ENCODE measurements at places on chromosomes 5 and 9.

- DNase-seq: peak; percentile 32
These were observed at the start of gene HACD4 for GRCh38 chr9:21031091-21031807. TSS of gene HACD4 (minus strand) at chr9:21031640. CDS start at chr9:21031590, 50 bp downstream.

GRCh38 chr9:137750007-137750406, 127.6 kb upstream of the CACNA1B start:
- no peak for DNase-seq

- no peak for DNase-seq
These were observed 123.4 kb upstream of the IFNE start for GRCh38 chr9:21605489-21605931.

DNA sequence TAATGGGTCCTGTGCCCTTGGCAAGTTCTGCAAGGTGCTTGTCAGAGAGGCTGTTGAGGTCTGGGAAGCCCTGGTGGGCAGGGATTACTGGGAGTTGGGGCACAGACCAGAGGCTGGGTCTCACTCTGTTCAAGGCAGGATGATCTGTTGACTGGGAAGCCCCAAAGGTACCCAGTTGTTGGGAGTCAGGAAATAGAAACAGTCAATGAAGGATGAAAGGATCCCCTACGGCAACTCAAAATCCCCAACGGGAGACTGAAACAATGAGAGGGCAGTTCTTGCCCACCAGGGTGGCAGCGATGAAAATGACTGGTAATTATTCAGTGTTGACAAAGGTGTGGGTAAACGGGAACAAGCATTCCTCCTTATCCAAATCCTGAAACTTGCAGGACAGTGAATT, 31.2 kb downstream of the BNIP1 start:
- no peak for DNase-seq

DNA sequence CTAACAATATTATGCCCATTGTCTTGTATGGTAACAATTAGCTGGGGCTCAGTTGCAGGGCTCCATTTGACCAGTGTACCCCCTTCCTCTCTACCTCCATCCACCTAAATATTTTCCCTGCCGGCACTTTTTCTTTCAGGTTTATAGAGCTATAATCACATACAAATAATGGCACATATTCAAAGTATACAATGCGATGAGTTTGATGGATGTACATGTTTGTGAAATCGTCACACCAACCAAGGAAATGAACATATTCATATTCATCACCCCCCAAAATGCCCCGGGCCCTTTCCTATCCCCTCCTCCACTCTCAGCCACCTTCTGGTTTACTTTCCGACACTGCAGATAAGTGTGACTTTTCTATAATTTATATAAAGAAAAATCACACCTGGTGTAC, 351.5 kb downstream of the GADD45G start:
- DNase-seq: no peak

GRCh38 chr9:81112627-81113452, 576.5 kb downstream of the TLE1 start:
- DNase-seq: no peak

DNA sequence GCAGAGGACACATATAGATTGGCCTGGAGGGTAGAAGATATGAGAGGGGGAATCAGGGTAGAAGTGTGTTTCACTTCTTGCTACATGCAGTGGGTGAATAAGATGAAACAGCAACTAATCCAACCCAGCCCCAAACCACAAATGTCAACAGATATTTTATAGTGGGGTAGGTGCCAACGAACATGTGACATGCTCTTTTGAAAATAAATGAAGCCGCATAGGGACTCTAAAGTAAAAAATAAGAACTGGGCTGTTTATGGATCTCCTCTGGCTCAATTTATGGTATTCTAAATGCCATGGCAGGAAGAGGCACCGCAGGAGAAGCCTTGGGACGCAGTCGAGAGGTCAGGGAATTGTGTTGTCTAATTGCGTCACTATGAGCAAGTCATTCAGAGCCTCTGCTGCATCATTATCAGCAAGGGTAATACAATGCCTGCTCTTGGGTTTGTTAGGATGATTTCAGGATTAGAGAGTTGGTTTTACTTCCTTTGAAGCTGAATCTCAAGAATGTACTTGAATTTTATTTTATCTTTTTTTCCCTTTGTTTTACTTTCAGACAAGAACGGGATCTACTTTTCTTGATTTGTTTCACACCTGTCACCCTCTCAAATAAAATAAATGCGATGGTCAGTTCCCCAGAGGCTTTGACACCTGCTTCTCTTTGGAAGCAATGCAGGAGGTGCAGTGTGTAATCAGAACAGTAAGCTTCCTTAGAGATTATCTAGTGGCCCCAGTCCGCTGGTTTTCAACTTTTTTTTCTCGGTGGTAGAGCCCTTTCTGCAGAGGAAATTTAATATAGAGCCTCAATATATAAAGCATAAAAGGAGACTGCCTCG, 375.6 kb upstream of the CLINT1 start:
- no peak for DNase-seq

DNA sequence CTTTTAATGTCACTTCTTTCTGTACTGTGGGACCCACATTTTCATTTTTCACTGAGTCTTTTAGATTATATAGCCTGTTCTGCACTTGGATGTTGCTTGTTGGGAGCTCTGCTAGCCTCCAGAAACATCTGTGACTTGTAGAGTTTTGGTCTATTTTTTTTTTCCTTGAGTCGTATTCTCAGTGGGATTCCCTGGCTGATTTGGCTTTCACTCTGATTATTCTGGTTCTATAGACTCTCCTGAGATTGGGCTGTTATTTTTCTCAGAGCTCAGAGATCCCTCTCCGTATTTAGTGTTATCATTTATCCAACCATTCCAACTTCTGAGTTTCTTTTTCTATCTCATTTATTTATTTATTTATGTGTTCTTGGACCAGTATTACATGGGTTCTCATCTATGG, 339.3 kb downstream of the FAM170A start:
- DNase-seq: no peak

DNA sequence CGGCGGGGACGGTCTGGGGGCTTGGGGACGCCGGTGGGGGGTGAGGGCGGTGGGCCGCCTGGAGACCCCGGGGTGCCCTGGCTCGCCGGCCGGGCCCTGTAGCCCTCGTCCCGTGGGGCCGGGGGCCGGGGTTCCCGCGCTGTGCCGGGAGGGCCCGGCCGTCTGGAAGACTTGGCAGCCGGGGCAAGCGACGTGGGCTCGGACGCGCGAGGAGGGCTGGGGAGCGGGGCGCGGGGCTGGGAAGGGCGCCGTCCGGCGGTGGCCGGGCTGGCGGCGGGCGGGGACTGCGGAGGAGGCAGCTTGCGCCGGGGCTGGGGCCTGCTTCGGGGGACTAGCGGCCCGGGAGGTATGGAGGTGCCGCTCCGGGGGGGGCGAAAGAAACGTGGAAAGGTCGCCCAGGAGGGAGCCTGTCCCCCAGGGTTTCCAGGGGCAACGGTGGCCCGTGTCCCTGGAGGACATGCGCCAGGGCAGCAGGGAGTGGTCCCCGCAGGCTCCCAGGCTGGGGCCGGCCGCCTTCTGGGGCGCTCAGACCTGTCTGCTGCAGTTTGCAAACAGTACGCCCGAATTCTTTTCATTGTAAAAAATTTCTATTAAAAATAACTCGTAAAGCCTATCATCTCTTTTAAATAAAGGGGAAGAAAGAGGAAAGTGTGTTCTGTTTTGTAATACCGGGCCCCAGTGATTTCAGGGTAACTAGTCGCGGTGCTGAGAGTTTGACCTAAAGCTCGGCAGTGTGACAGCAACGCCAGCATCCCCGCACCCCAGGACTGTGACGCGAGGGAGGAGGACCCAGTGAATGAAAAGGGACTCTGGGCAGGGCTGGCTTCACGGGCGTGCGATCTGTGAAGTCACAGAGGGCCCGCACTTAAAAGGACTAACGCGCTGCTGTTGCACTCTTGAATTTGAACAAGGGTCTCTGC, 752 bp upstream of the ANKH start:
- DNase-seq: no peak

GRCh38 chr5:126683912-126684311, 83.2 kb downstream of the PHAX start:
- DNase-seq: no peak

- no peak for DNase-seq
These were observed 115.7 kb downstream of the MAN2A1 start for GRCh38 chr5:109805472-109805871.

DNA sequence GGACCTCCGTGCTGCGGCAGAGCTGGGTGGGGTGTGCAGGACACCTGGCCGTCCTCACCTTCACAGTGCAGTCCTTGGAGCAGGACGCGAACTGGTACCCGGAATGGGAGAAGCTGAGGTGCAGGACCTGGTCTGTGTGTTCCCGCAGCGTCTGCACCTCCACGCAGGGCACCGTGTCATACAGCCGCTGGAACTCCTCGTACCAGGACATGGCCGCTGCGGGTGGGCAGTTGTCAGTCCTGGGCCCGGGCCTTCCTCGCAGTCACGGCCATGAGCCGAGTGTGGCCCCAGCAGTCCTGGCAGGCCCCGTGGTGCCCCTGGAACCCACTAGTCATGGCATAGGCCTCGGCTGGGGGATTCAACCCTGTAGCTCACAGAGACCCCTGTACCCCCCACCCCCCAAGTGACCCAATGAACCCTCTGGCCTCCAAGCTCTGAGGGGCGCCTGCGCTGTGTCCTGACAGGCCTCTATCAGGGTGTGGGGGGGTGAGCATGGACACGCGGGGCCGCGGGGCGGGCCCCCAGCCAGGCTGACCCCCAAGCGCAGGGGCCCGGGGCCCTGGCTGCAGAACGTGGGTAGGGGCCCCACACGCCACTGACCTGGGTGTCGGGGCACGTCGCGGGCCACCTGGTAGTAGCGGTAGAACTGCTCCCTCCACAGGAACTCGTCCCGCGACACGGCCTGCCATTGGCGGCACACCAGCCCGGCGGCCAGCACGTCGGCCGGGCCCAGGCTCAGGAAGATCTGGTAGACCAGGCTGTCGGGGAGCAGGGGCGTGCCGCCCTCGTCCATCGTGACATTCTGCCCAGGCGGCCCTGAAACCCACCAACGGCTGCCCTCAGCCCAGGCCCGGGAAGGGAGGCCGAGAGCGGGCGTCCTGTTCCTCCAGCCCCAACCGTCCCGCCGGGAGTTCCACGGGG, 987 bp downstream of the FBXW5 start:
- DNase-seq: no peak

DNA sequence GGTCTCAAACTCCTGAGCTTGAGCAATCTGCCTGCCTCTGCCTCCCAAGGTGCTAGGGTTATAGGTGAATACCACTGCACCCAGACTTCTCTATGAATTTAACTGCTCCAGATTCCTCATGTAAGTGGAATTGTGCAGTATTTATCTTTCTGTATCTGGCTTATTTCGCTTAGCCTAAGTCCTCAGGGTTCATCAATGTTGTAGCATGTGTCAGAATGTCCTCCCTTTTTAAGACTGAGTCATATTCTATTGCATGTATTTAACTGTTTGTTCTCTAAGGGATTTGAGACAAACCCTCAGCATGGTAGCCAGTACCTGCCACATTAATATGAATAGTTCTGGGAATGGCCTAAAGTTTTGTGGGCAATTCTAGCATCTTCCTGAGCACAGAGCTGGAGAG, 53.9 kb upstream of the TUT7 start:
- DNase-seq: no peak

DNA sequence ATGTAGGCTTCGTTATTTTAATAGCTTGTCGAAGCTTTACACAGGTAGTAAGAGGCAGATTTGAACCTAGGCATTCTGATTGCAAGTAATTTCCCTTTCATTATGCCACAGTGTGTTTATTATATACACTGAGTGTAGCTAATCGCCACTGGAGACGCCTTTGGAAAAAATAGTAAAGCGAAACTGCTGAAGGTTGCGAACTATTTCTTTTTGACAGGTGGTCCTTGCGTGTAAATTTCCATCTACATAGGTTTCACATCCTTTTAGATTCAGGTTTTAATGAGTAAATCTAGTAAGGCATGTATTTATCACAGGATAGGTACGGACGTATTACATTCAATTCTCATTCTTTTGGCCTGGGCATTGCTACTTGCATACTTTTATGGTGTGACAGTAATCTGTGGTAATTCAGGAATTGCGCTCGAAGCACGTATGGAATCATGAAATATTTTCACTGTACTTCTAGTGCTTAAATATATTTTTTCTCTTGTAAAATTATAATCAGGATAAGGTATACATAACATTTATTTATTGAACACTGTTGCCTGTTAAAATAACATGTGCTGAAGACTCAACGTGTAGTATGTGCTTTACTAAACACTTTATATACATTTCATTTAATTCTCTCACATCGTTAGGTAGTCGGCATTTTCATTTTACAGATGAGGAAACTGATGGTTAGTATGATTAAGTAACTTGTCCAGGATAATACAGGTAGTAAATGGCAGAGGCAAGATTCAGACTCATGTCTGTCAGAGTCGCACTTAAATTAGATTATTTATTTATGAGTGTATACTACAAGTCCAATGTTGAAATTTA, 1.8 kb downstream of the MARCHF6 start:
- DNase-seq: no peak

- no peak for DNase-seq
These were observed 64.6 kb upstream of the AGXT2 start for GRCh38 chr5:35112300-35112699.

- no peak for DNase-seq
These were observed 235.1 kb upstream of the ADAMTSL1 start for GRCh38 chr9:18238752-18239447.

GRCh38 chr9:71884005-71884404, 27.0 kb downstream of the ABHD17B start:
- DNase-seq: no peak

DNA sequence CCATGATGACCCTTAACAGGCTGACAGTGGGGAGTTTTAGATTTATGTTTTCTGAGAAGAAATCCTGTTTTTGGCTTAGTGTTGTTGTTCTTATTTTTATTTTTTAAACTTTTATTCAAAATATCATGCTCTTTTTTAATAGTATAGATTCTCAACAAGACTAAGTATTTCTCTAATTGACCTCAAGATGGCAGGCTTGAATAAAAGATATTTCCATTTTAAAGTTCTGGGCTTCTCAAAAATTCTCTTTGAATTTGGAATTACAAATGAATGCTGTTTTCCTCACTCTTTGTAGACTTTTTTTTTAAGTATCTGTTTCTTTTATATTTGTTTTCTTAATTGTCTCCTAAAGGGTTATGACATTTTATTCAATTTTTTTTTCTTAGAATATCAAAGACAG, 50.0 kb upstream of the SH3GL2 start:
- no peak for DNase-seq

DNA sequence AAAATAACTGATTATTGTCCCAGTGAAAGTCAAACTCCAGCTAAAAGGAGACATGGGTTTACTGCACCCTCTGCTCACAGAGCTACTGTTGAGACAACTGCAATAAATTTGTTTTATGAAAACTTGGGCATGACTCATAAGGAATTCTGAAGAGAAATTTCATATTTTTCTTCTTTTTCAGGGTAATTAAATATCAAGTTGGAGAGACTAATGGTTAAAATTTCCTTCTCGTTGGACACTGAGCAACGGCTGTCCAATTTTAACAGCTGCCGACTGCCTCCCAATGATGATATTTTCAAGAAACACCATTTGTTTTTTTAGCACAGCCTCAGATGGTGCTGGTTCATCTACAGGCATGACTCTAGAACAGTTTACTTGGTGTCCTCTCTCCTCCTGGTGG, 259.2 kb upstream of the RGMB start:
- no peak for DNase-seq

GRCh38 chr9:135772702-135773493, 70.9 kb downstream of the KCNT1 start:
- DNase-seq: no peak

All from stimulated activated CD4-positive, alpha-beta T cell treated with anti-CD3 and anti-CD28 coated beads, TNF-alpha, amount 100 ng/mL, for 1 hour (primary cell).